ENCODE measurements at places on chromosomes 16 and 17. TPM values are rescaled to one million over a fixed set of nuclear protein-coding genes. Genes with fewer than 3 reads are reported as not detected.

GRCh38 chr17:40430272-40431230 is 12.7 kb upstream of the IGFBP4 start:
- H3K27ac ChIP-seq = no peak overlapping the region
- H3K4me1 ChIP-seq = peaks cover 13% of the 10 kb centered on the region
- no peak overlapping the region for H3K4me3 ChIP-seq
- H3K27me3 ChIP-seq = no peaks in the 10 kb centered on the region
- no peaks in the 10 kb centered on the region for H3K36me3 ChIP-seq

DNA sequence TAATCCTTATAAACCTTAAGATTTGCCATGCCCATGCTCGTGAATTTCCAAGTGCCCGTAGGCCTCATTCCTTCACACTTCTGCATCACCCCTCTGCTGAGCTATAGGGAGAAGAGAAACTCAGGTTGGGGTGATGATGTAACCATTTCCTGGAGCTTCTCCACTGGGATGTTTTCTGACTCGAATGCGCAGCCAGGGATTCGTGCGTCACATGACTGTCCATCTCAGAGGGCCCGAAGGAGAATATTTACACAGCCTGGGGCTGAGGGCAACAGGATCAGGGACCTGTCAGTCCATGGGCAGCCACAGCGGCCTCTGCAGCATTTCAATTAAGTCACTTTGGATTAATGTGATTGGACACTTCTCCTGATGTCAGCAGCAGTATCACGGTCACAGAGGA is 8.7 kb downstream of the GSG1L2 start:
- DNase-seq = no peak
- H3K27ac ChIP-seq = no peak overlapping the region
- H3K27me3 ChIP-seq = no peaks in the 10 kb centered on the region

- H3K4me1 ChIP-seq = peaks cover 43% of the 10 kb centered on the region
- peak overlapping the region; percentile 98 for H3K4me3 ChIP-seq
- H3K27me3 ChIP-seq = no peaks in the 10 kb centered on the region
- peak overlapping the region; percentile 100 for H3K27ac ChIP-seq
- H3K36me3 ChIP-seq = peaks cover 26% of the 10 kb centered on the region
- peak; percentile 96 for DNase-seq
Measured at GRCh38 chr17:8151641-8152111, 528 bp downstream of the PER1 start.

Gene PLEKHM1
- total RNA-seq = 93.1 TPM

Gene KRT20
- not detected for total RNA-seq

Measured in vagina (tissue), 2 donors.